ENCODE measurements at places on chromosomes 5 and 9. TPM values are rescaled to one million over a fixed set of nuclear protein-coding genes. Genes with fewer than 3 reads are reported as not detected.

ANKRD31 gene
- total RNA-seq: 0.33 TPM

HTR4 gene
- not detected for total RNA-seq

ALDH1B1 gene
- total RNA-seq: 29.5 TPM

GRCh38 chr9:126454215-126454614 is 127.6 kb downstream of the MVB12B start:
- no peak for DNase-seq

DNA sequence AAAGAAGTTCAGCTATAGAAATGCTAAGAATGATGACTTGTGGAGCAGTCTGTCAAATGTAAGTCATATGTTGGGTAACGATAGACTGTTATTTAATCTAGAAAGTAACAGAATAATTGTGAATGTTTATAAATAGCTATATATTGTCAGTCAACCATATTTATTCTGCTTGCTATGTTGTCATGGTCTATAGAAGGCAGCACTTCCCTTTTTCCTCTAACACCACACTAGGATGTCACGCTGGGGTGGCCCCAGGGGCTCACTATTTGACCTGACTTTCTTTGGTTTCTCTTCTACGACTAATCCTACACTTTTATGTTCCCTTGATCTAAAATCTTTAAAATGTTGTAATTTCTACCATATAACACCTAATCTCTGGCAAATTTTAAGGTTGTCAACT is 20.5 kb downstream of the ERAP2 start:
- no peak for DNase-seq

IL33 gene
- not detected for total RNA-seq

TMOD1 gene
- 1.3 TPM for total RNA-seq

GRCh38 chr5:53430618-53431252 is 49.7 kb upstream of the FST start:
- DNase-seq: peak; percentile 57

GDNF gene
- not detected for total RNA-seq

GRCh38 chr5:42993516-42994245 is 46.4 kb downstream of the ANXA2R start:
- DNase-seq: peak; percentile 71

PCDHGB1 gene
- total RNA-seq: 0.43 TPM

- peak; percentile 96 for DNase-seq
Observed at GRCh38 chr5:67998709-67999261, 216.8 kb upstream of the PIK3R1 start.

SMC2 gene
- total RNA-seq: 20.5 TPM

GRCh38 chr5:107604990-107605389 is 65.7 kb downstream of the EFNA5 start:
- peak; percentile 85 for DNase-seq

- no peak for DNase-seq
Observed at GRCh38 chr5:60856066-60856465, 12.0 kb upstream of the ELOVL7 start.

DNA sequence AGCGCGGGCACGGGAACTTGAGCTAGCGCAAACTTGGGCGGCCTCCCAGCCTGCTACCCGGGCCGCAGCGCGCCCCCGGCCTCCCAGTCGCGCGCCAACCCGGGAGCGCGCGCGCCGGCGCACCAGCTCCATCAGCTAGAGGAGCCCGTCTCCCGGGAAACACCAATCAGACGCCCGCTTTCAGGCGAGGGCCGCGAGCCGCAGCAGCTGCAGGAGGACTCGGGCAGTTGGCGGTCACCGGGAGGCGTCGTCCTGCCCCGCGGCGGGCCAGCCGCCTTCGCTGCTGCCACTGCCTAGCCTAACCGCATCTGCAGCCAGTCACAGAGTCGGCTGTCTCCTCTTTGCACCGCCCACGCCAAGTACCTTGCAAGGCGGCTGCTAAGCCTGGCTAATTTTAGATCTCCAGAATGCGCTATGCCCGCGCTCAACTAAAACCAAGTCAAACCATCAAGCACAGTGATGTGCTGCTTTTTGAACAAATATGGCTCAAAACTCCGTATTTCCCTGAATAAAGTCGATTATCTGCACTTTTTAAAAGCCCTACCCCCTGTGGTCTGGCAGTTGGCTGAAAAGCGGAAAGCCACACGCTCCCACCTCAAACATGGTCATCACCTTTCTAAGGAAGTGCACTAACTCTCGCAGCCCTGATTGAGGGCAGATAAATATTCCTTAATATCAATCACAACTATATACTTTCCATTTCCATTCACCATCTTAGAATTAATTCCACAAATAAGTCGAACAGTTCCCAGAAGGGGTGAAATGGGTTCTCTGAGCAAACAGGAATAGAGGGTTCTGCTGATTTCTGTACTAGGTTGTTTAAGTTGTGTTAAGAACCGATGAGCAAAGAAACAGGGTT is 221.8 kb downstream of the MEF2C start:
- peak; percentile 97 for DNase-seq

GRCh38 chr9:123616707-123617106 is 260.7 kb downstream of the CRB2 start:
- DNase-seq: no peak

TAF11L10 gene
- total RNA-seq: not detected

GPX8 gene
- 129 TPM for total RNA-seq

GABRA6 gene
- 0.14 TPM for total RNA-seq

DNA sequence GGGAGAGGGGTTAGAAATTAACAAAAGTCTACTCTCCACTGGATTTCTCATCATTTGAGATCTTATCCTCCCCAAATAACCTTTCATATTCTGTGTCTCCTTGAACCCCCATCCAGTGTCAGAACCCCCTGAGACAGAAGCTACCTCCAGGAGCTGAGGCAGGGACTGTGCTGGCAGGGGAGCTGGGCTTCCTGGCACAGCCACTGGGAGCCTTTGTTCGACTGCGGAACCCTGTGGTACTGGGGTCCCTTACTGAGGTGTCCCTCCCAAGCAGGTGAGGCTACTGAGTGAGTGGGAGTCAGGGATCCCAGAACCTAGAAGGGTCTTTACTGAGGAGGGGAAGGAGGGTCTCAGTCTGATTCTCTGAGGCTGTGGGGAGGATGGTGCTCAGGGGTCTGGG is 1.9 kb downstream of the SLC4A9 start:
- DNase-seq: no peak

GRCh38 chr5:17896605-17897004 is 262.3 kb downstream of the TAF11L14 start:
- peak; percentile 13 for DNase-seq

PDLIM7 gene
- 138 TPM for total RNA-seq

DNA sequence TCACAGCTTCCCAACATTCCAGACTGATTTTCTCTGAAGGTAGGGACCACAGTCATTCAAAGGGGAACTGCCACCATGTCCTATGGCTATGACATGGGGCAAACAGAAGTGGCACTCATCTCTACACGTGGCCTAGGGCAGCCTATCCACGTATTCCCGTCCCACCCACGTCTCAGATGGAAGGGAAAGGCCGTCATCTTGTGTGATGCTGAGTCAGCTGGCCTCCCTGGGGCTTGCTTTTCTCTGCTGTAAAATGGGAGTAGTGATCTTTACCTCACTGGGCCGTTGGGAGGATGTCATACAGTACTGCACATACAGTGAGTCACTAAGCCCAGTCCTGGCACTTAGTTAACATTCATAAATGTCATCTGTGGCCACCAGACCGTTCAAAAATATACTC is 72.3 kb downstream of the RAPGEF1 start:
- no peak for DNase-seq

DNA sequence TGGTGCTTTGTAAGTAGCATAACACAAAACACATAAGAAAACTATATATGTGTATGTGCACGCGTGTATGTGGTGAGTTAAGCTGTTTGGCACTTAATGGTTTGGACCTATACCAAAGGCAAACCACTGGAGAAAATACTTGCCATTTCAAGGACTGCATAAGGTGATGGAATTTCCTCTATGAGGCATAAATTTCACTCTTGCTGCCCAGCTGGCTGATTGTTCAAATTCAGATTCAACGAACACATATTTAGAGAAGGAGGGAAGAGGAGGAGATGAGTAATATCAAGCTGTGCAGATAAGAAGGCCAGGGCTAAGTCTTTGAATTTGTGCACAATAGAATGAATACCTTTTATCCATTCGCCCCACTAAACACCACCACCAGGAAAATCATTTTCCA is 470.6 kb upstream of the MPDZ start:
- DNase-seq: peak; percentile 63

SPTLC1 gene
- 94.6 TPM for total RNA-seq

GRCh38 chr5:138316355-138316754 is 15.2 kb downstream of the CDC25C start:
- DNase-seq: no peak

DNA sequence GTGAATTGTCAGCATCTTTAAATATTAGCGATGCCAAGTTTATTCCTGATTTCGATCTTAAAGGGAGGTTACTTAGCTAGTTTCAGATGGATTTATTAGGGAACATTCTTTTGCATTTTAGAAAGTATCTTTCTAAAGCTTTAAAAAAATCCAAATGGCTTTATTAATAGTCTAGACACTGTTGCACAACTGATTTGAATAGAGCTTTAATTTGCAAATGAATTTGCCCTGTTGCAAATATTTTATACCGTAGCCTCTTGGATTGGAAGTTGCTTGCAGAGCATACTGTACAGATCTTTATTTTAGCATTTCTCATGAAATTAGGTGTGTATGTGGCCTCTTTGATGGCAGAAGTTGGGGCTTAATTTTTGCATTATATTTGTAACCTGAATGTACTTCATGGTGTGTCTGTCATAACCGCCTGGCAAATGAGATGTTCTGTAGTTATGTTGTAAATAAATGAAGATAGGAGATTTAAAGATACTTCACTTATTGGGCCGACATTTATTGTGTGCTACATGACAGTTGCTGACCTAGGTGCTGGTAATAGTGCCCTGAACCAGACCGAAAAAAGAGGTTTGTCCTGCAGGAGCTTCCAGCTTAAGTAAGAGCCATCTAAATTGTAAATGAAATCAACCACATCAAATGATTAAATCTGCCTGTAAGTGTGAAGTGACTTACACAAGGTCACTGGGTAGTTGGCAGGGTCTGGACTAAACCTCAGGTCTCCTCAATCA is 1.8 kb downstream of the TCERG1 start:
- no peak for DNase-seq

LRRC19 gene
- not detected for total RNA-seq

DNA sequence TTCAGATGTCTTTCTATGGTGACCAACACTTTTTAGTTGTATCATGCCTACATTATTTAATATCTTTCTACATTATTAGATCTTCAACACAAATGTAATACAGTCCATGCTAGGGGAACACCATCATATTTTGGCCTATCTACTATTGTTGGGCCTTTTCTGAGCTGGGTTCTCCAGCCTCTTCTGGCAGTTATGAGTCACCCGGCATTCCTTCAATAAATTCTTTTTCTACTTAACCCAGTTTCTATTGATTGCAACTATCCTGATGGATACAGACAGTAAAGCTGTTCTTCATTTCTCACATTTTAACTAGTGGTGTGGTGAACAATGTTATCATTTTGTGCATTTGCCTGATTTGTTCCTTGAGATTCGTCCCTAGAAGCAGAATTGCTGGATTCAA is 529.3 kb downstream of the BNC2 start:
- no peak for DNase-seq

- no peak for DNase-seq
Observed at GRCh38 chr9:131739133-131739958, 530 bp downstream of the RAPGEF1 start.

- DNase-seq: no peak
Observed at GRCh38 chr5:91283326-91283725, 99.8 kb downstream of the ARRDC3 start.

- DNase-seq: no peak
Observed at GRCh38 chr9:127915325-127915752, 1.5 kb downstream of the ST6GALNAC4 start.

IRF1 gene
- total RNA-seq: 14.3 TPM

SEMA6A gene
- total RNA-seq: 5.0 TPM

DNA sequence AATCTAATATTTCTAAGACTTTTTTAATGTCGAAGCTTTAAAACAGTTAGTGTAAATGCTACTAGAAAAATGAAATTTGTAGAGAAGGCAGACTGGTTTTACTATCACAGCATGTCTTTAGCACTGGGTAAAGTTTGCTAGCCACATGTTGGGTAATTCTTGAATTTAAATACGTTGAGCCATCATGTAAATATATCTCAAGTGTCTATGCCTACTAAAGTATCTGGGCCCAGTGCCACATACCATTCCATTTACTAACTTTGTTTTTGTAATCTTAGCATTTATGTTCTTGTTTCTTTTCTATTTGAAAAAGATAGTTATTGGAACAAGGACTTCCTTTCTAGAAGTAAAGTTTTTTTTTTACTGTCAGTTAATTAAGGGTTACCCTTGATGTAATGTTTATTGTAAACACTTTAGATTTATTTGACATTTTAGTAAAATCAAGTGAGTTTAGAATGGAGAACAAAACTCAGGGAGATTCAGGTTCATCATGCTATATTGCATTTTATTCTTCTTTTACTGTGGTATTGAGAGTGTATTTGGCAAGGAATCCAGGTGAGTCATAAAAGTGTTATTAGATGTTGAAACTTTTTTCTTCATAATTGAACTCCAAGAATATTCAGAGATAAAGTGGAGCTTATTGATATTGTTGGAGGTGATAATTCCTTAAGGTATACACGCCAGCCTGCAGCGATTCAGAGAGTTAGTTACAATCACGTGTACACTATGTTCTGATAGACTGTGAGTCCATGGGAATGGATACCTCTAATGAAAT is 182.4 kb downstream of the CCDC171 start:
- peak; percentile 88 for DNase-seq

GRCh38 chr5:148979083-148979723 is 83.7 kb downstream of the SH3TC2 start:
- no peak for DNase-seq

- DNase-seq: no peak
Observed at GRCh38 chr9:8762479-8763085, 963.0 kb upstream of the DMAC1 start.

DNA sequence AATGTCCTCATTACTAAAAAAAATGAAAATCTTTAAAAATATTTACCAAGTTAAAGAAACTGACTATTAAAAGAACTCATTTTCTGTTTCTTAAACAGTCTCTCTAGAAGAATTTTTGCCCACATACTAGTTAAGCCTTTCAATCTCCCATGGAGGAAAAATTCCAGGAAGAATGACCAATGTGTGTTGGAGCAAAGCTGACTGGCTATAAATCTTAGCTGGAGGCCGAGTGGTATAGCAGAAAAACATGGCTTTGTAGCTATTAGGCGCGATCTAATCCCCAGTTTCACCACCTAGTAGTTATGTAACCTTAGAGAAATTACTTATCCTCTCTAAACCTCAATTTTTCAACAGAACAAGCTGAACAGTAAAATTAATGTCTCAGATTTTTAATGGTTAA is 135.5 kb upstream of the PRLR start:
- DNase-seq: no peak

CCNG1 gene
- 230 TPM for total RNA-seq

Measured in H4 (cell line).